ENCODE measurements at places on chromosomes 6 and 20.

GRCh38 chr6:137867685-137868509, 838 bp downstream of the TNFAIP3 start:
- peak; percentile 57 for DNase-seq

- DNase-seq: no peak
Observed at GRCh38 chr6:133079901-133080300, 161.3 kb upstream of the EYA4 start.

DNA sequence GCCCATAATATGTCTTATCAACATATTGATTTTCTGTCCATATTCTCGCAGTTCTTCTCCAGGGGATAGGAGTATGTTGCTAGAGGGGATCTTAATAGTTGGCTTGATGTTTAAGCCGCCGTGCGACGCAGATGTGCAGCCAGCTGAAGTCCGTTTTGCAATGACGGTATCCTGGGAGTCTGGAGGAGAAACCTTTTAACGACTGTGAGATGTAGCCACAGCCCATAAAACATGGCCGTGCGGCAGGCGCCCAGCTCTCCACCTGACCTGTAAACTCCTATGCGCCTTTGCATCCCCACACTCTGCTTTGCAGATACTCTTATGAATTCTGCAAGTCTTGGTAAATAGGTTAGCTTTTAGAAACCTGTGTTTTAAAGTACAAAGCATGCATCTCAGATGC, 36.9 kb downstream of the BMP6 start:
- DNase-seq: no peak

DNA sequence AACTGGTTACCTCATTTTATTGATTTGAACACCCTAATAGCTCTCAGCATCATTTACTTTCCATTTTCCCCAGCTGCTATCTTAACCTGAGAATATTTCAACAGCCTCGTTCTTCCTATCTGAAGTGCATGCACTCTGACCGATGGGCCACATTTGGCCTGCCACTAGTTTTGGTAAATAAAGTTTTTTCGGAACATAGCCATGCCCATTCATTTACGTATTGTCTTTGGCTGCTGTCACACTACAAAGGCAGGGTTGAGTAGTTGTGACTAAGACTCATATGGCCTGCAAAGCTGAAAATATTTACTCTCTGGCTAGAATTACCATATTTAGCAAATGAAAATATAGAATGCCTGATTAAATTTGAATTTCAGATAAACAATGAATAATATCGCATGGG, 10.8 kb downstream of the ADGRF4 start:
- DNase-seq: no peak

DNA sequence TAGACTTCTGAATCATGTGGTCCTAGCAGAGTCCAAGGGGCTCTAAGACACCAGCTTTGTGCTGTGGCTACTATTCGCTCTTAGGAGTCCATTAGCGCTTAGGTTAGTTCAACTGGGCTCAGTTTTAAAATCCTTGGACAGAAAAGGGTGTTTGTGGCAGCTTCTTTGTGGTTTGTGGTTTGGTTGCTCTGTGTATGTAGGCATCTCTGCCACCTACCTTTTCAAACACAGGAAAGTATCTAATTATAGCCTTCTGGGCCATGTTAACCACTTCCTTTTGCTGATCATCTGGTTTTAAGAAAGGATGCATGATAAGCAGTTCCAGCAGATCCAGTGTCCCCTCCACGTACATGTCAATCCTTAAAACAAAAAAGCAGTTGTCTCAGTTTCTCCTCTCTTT, 10.8 kb downstream of the GSTA4 start:
- DNase-seq: peak; percentile 76

- peak; percentile 54 for DNase-seq
Observed at GRCh38 chr6:20001286-20001685, 164.1 kb downstream of the ID4 start.

- no peak for DNase-seq
Observed at GRCh38 chr6:98384801-98385200, 449.6 kb upstream of the POU3F2 start.

GRCh38 chr20:2800521-2801285, at the start of gene CPXM1:
TSS of gene CPXM1 (minus strand) at chr20:2800627. CDS start at chr20:2800572, 55 bp downstream.
- DNase-seq: peak; percentile 89

GRCh38 chr6:111210194-111210728, 123.0 kb downstream of the SLC16A10 start:
- DNase-seq: peak; percentile 90

DNA sequence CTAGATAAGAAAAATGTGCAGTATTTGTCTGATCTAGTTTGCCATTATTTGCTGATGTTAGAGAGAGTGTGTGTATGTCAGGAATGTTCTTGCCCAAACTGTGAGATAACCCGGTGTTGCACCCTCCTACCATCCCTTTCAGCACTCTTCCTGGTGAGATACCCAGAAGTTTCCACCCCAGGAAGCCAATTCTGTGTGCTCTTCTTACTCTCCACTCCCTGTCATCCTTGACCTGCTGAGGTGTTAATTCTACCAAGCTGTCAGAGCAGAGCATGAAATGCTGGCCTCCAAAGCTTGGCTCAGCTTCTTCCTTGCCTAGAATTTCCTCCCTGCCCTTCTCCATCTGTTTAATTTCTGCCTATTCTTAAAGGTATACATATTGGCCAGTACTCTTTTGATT, 237.3 kb upstream of the CNR1 start:
- DNase-seq: no peak

DNA sequence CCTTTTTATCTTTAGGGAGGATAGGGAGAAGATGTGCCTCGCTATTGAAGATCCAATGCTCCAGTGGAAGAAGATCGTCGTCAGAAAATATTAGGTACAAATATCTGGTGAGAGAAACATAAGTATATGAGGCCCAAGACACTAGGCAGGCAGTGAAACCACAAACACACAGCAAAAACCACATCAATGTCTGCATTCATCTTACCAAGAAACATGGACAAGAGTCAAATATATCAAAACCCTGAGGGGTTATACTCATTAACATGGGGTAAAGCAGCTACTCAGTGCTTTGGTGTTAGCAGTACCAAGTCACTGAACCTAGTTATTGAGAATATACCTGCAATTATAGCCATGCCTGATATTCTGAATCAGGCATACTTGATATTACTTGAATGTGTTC, 101.4 kb upstream of the FAM184A start:
- peak; percentile 11 for DNase-seq

- no peak for DNase-seq
Observed at GRCh38 chr20:51678026-51678697, 90.0 kb downstream of the ATP9A start.

DNA sequence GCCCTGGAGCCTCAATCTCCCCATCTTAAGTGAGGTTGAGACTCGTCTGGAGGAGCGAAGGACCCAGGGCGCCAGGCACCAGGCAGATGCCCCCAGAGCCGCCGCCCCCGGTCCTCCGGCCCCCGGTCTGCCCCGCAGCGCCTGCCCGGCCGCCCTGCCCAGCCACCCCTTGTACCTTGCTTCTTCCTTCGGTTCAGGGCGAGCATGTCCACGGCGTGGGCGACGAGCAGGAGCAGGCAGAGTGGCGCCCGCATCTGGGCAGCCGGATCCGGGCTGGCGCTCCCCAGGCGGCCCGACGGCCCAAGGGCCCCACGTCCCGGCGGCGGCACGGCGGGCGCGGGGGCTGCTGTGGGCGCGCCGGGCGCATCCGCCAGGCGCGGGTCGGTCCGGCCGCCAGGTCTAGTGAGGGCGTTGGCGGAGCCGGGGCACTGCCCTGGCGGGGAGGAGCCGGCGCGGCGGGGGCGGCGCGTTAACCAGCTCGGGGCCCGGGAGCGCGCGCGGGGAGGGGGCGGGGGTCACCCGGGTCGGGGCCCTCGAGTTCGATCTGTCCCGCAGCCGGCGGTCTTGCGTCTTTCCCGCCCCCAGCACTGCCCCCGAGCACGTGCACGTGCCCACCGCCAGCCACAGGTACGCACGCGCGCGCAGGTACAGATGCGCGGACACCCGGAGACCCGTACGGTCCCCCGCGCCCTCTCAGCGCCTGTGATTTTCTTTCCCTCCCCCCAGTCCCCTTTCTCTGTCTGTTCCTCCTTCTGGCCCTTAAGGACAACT, at the start of gene RSPO4:
Gene RSPO4 (minus strand): TSS at position 401 of the 771 bp plus-strand sequence. CDS start 147 bp downstream, at position 254.
- no peak for DNase-seq

DNA sequence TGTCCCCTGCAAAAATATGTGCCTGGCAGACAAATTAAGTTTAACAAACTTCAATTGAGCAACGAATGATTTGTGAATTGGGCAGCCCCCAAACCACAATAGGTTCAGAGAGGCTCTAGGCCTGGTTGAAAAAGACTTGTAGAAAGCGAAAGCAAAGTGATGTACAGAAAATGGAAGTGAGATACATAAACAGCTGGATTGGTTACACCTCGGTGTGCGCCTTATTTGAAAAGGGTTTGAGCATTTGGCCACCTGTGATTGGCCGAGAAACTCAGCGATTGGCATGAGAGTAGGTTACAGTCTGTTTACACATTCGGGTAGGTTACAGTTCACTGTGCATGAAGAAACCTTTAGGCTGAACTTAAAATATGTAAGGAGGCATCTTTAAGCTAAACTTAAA, 136.9 kb downstream of the CD83 start:
- no peak for DNase-seq

DNA sequence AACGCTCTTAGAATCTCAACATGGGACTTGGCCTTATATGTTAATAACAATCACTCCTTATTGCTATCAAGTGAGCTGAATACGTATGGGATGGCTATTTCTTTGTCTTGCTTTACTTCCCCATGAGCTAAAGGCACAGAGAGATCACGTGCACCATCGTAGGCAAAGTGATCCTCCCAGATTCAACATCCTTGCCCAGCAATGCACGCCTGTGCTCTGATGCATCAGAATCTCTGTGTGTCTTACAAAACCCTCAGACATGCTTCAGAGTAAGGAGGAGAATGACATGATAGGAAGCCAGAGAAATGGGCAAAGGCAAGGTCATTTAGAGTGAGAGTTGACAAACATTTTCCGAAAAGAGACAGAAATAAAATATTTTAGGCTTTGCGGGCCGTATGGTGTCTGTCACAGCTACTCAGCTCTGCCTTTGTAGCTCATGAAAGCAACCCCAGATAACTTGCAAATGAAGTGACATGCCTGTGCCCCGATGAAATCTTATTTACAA, 277.6 kb upstream of the CDH4 start:
- DNase-seq: no peak

DNA sequence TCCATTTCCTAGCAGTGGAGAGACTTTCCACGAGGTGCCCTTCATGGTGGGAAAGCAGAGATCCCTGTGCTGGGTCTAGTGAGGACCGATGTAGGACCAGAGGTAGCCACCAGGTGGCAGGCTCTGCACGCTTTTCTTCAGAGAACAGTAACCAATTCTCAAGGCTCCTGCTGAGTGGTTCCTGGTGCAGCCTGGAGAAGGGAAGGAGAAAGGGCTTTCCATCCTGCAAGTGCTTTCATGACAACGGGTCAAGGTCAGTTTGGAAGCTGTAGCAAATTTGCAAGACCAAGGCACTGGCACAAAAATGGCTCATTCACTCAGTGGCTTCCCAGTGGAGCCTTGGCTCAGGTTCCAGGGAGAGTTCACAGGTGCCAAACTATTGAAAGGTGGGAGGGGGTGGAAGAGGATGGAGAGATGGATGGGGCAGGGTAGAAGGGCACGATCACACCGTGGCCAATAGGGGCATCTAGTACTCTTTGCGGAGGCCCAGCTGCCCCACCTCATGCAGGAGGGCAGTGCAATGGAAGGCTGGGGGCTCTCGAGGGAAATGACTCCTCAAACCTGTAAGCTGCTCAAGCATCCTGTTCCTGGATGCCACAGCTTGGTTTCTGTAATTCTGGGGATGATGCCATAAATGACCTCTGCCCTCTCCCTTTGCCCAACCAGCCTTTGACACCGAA, 25.5 kb upstream of the KCNK16 start:
- peak; percentile 81 for DNase-seq

- DNase-seq: peak; percentile 82
Observed at GRCh38 chr20:4113615-4114603, 98.6 kb upstream of the RNF24 start.

- no peak for DNase-seq
Observed at GRCh38 chr6:71902261-71902660, 15.9 kb downstream of the RIMS1 start.

DNA sequence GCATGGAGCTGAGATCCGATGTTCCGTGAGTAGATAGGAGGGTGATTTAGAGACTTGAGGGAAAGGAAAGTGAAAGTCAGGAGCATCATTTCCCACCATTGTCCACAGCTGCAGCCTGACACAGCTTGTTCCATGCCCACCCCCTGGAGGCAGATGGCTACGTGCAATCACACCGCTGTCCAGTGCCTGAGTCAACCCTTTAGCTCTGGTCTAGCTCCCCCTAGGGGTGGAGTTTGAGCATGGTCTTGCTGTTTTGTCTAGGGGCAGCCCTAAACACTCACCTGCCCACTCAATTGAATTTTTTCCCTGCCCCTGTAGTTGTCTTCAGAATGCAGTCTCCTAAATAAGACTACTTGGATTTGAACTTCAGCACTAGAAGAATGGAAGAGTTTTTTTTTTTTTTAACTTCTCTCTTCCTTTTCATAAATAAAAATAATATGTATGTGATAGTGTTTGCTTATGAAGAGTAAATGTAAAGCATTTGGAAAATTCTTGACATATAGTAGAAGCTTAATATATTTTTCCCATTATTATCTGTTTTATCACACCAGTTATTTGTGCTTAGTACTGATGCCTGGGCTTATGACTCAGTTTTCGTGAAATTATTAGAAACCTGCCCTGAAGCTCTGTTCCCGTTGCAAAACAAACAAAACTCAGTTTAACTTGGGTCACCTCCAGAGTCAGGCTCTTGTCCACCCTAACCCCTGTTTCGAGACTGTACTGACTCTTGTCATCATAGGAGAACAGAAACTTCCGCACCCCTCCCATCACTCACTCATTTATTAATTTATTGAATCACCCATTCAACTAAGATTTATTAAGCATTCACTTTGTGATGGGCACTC, 814.8 kb downstream of the MAFB start:
- peak; percentile 79 for DNase-seq

DNA sequence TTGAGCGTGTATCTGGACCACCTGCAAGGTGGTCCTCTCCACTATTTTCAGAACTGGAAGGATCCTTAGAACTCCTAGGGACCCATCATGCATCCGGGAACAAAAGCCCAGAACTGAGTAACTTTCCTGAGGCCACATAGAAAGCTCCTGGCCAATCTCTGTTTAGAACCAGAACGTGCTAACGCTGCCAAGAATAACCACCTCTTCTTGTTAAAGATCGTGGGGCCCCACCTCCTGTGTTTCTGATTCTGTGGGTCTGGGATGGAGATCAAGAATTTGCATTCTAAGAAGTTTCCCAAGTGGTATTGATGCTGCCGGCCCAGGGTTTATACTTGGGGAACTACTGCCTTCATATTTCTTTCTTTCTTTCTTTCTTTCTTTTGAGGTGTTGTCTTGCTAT, 13.3 kb downstream of the CD40 start:
- DNase-seq: no peak
